ENCODE measurements at places on chromosomes 5 and 9.

GRCh38 chr5:45750574-45750973 lies 54.4 kb upstream of the HCN1 start:
- no peak for DNase-seq

DNA sequence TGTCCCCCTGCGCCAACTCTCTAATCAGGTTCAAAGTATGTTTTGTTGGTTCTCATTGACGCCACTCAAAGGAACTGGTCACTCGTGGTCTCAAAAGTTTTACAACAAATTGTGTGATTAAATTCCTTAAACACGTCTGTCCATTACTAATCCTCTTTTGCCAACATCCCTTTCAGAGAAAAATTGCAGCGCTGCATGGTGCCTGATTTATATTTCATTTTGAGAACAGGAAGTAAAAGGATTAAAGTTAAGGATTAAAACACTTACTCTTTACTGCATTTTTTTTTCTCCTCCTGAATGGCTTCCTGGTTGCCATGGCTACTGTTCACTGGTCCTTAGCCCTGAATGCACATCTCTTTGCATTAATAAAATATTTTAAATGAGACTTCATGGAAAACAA lies 383.5 kb downstream of the GLIS3 start:
- no peak for DNase-seq

DNA sequence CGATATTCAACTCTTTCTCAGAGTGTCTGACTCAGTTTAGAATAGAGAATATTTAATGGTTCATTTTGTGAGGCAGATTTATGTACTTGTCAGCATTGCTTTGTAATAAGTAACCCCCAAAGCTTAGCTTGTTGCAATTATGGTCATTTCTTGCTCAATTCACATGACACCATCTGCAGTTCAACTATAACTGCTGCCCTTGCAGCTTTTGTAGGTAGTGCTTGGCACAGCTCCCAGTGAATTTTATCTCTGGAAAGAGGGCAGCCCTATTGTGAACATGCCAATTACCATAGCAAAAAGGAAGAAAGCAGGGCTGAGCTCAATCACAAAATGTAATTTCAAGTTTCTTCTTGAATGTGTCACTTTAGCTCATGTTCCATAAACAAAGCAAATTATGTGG lies 1587.7 kb upstream of the ACO1 start:
- DNase-seq, result no peak

- no peak for DNase-seq
Measured at GRCh38 chr9:109888695-109889094, 108.7 kb downstream of the PALM2AKAP2 start.

GRCh38 chr5:8906303-8906967 lies 639.4 kb downstream of the SEMA5A start:
- DNase-seq, result no peak

GRCh38 chr5:110590187-110590586 lies 136.3 kb downstream of the TMEM232 start:
- no peak for DNase-seq

- no peak for DNase-seq
Measured at GRCh38 chr5:54727874-54728587, 210.5 kb downstream of the SNX18 start.

DNA sequence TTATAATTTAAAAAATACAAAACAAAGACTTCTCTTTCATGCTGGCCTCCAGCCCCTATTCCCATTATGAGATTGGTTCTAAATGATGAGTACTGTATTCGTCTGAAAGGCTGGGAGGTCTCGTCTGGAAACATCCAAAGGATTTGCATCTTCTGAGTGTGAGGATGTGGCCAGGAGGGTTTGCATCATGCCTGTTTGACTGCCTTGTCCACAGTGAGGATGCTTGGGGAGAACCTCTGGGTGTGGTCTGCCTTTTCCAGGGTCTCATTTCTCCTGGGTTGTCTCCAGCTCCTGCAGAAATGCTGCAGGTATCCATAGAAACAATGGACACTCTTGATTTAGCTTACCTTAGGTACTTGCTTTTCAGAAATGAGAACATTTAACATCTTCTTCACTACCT lies 26.4 kb upstream of the CXCL14 start:
- no peak for DNase-seq

GRCh38 chr5:6452622-6453504 lies 4.2 kb downstream of the UBE2QL1 start:
- no peak for DNase-seq

GRCh38 chr9:76573905-76574760 lies 115.2 kb downstream of the GCNT1 start:
- no peak for DNase-seq

GRCh38 chr9:18888290-18888689 lies 144.7 kb downstream of the SAXO1 start:
- DNase-seq, result no peak

DNA sequence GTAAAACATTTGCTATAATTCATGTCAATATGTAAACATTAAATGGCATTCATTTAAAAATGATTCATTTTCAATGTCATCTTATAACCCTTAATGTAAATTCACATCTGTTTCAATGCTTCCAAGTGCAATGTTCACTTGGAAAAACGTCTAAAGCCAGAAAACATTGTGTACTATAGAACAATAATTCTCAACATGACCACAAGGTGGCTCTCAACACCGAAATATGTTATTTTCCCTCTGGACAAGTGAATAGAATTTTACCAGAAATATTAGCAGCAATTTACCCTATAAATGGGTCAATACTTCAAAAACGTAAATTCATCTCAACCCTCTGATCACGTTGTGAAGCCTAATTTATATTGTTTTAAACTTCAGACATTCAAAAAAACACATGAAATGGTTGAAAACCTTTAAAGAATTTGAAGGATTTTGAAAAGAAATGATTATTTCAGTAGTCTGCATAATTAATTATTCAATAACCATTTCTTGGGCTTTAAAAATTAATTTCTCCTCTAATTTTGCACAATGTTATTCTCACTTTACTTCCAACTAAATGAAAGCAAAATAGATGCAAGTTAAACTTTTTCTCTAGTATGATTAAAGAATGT lies 11.0 kb downstream of the CDH10 start:
- DNase-seq, result no peak

GRCh38 chr5:11104651-11105112 lies 343.6 kb upstream of the DAP start:
- DNase-seq, result no peak

- DNase-seq, result no peak
Measured at GRCh38 chr5:137398154-137398553, 101.0 kb downstream of the SPOCK1 start.

DNA sequence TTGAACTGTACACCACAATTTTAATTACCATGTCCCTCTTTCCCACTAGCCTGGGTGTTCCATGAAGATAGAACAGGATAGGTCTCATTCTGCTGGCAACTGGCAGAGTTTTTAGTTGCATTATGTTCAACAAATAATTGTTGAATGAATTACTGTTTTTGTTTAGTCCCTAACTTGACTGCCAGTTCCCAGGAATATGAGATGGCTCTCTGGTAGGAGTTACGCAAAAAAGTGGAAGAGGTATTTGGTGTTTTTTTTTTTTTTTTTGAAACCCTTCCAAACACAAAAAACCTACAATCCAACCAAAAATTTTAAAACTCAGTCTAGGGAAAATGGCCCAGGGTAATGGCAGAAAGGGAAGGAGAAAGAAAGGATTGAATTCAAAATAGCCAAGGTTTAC lies 153.6 kb downstream of the GNAQ start:
- no peak for DNase-seq

DNA sequence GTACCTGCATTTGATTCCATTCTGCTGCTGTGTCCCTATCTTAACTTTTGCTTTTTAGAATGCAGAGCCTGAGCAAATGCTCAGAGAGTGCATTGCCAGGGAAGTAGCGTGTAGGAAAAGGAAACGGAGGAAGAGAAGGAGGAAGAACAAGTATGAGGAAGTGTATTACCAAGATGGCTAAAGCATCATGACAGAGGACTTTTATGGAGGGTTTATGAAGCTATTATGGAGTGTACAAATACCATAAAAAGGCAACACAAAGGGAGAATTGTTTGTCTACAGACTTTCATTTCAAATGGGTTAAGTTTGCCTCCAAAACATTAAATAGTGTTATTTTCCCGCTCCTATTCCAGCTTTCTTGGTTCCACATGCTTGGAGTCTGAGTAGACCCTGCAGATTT lies 1899.8 kb upstream of the NUDT12 start:
- no peak for DNase-seq

DNA sequence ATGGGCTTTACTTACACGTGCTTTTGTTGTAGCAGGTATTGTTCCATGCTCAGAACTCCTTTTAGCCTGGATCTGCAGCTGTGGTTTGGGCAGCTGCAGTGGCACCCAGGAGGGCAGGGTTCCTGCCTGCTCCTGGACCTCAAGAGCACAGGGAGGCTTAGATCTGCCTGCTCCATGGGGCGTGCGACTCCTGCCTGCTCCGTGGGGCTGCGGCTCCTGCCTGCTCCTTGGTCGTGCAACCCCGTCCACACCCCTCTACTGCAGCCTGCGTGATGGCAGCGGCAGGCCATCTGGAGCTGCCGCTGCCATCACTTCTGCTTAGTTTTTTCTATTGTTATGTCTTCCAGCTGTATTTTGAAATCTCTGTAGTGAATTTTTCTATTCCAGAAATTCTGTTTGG lies 11.7 kb upstream of the UGT3A2 start:
- DNase-seq, result no peak

- no peak for DNase-seq
Measured at GRCh38 chr5:126044111-126044668, 379.0 kb upstream of the GRAMD2B start.

GRCh38 chr5:10145923-10146401 lies 103.7 kb downstream of the ATPSCKMT start:
- no peak for DNase-seq

DNA sequence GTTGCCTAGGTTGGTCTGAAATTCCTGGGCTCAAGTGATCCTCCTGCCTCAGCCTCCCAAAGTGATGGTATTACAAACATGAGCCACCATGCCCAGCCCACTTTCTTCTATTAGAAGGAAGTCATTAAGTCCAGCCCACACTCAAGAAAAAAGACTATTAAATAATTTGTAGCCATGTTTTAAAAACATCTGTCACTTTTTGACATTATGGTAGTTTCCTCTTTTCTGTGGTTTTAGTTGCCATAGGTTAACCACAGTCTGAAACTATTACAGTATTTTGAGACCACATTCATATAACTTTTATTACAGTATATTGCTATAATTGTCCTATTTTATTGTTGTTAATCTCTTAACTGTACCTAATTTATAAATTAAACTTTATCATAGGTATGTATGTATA lies 31.9 kb upstream of the C5orf24 start:
- DNase-seq, result no peak

DNA sequence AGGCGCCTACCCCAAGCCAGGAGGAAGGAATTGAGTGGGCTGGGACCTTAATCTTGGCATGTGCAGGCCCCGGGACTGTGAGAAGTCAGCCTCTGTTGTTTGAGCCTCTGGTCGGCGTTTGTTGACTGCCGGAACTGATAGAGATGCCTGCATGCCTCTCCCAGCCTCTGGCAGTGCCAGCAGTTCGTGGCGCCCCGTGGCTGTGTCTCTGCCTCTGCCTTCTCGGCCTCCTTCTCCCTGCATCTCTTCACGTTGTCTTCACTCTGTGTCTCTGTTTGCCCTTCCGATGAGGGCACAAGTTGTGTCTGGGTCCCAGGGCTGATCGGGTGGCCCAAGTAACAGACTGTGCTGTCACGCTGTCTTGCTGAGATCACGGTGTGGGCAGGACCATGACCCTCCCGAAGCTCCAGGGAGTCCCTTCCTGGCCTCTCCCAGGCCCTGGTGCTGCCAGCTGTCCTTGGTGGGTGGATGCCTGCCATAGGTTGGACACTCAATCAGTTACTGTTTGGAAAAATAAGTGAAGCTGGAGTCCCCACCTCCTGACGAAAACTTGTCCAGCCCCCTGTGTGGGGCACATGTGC lies 133.5 kb upstream of the LPCAT1 start:
- DNase-seq, result no peak

- DNase-seq, result no peak
Measured at GRCh38 chr5:129163810-129164378, 69.3 kb downstream of the ISOC1 start.

Data from activated T-cell treated with anti-CD3 and anti-CD28 coated beads, Interleukin-2, amount 50 U/mL, for 1 hour (primary cell).